Pons (tissue), 1 donor: ENCODE measurements at places on chromosomes 12 and 14.

GRCh38 chr12:45549337-45549902 lies 180.1 kb upstream of the ARID2 start:
- DNase-seq, result no peak

- no peak for DNase-seq
Observed at GRCh38 chr12:3520168-3520567, 29.2 kb downstream of the PRMT8 start.

DNA sequence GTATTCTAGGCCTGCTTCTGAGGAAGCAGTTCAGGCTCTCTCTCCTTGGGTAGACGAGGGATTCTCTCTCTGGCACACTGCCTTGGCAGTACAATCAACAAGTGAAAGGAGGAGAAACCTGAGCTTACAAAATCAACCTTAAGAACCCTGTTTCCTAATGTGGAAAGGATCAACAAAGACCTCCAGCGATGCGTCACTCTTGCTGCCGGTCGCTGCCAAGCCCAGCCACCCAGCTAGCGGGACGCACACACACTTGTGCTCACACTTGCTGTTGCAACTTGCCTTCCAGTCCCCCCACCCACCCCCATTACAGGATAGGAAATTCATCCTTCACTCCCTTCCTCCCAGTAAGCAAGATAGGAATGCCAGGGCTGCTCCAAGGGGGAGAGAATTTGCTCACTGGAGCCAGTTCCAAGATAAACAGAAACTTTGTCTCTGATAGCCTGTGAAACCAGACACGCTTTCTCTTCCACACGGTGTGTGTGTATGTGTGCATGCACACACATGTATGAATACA lies 144.3 kb downstream of the BCL11B start:
- DNase-seq, result no peak

GRCh38 chr14:44995770-44996294 lies 33.8 kb downstream of the TOGARAM1 start:
- DNase-seq, result no peak

DNA sequence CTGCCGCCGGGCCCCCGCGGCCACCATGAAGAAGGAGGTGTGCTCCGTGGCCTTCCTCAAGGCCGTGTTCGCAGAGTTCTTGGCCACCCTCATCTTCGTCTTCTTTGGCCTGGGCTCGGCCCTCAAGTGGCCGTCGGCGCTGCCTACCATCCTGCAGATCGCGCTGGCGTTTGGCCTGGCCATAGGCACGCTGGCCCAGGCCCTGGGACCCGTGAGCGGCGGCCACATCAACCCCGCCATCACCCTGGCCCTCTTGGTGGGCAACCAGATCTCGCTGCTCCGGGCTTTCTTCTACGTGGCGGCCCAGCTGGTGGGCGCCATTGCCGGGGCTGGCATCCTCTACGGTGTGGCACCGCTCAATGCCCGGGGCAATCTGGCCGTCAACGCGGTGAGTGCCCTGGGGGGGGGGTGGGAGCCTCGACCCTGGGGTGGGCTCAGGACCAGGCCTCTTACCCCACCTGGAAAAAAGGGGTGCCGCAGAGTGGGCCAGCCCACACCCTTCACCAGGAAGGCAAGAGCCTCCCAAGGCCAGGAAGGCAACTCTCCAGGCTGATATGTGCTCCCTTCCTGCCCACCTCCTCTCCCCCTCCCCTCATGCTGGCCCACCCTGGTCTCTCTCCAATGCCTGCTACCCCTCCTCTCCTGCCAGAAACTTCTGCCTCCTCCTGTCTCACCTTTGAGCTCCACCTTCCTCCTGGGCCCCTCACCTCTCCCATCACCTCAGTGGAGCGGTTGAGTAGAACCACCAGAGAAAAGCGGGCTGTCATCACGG lies 507 bp downstream of the AQP5 start:
- no peak for DNase-seq

DNA sequence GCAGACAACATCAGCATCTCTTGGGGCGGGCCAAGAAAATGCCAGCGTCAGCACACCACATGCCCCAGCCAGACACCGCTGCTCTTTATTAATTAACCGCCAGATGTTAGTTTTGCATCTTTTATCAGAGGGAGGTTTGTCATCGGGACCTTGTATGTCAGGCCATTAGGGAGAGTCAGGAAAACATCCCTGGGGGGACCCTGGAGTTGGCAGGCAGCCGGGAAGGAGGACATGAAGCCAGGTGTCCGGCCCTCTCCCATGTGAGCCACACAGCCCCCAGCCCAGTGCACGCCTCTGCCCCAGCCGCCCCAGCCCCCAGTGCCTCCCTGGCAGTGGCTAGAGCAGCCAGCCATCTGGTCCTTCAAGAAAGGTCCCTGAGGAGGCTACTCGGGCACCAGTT lies 56.9 kb upstream of the FAM222A start:
- DNase-seq, result no peak

- no peak for DNase-seq
Observed at GRCh38 chr14:59238216-59238615, 49.7 kb downstream of the DAAM1 start.

GRCh38 chr14:31071151-31071550 lies 45.0 kb upstream of the STRN3 start:
- no peak for DNase-seq

GRCh38 chr14:95808371-95808770 lies 68.3 kb upstream of the TUNAR start:
- no peak for DNase-seq

- no peak for DNase-seq
Observed at GRCh38 chr12:43004908-43005307, 415.4 kb upstream of the PRICKLE1 start.

- no peak for DNase-seq
Observed at GRCh38 chr14:94690486-94690885, 78.3 kb downstream of the SERPINA3 start.

GRCh38 chr12:66196806-66197205 lies 7.8 kb downstream of the IRAK3 start:
- no peak for DNase-seq
